ENCODE measurements at places on chromosomes 5 and 9.

GRCh38 chr9:4167728-4168127 is 132.1 kb downstream of the GLIS3 start:
- no peak for DNase-seq

DNA sequence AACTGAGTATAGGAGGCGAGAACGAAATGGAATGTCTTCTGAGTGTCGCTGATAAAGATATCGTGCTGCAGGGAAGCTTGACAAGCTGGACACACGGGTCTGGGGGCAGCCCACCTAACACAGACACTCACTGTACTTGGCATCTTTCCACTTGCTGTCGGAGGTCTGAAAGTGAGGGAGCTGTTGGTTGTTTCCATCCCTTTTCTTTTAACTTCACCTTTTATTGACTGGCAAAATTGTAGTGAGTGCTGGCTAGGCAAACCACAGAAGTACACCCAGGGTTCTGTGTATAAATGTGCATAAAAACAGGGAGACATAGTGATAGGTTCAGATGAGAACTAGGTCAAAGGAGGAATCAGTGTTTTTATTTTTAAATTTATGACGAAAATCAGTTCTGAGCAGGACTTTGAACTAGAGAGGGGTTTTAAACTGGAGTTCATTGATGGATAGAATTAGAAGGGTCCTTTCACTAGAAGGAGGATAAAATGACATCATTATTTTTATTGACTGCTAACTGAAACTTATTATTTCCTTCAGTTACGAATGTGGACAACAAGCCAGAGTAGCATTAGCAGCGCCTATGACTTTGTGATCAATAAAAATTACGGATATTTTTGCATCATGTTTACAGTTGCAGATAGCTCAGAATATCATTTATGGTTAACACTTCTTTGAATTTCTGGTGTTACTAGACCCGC is 817 bp downstream of the GAPVD1 start:
- DNase-seq = no peak

- no peak for DNase-seq
Observed at GRCh38 chr9:16671591-16672137, 198.8 kb downstream of the BNC2 start.

DNA sequence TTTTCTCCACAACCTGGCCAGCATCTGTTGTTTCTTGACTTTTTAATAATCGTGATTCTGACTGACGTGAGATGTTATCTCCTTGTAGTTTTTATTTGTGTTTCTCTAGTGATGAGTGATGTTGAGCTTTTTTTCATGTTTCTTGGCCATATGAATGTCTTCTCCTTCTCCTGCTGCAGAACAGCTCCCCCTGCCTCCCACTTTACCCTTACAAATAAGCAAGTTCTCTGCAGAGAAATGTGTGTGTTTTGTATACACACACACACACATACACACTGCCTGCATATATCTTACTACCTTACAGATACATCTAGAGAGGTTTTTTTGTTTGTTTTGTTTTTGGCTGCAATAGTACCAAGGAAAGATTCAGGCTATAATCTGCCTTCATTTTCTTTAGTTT is 88.7 kb upstream of the PHF24 start:
- no peak for DNase-seq

DNA sequence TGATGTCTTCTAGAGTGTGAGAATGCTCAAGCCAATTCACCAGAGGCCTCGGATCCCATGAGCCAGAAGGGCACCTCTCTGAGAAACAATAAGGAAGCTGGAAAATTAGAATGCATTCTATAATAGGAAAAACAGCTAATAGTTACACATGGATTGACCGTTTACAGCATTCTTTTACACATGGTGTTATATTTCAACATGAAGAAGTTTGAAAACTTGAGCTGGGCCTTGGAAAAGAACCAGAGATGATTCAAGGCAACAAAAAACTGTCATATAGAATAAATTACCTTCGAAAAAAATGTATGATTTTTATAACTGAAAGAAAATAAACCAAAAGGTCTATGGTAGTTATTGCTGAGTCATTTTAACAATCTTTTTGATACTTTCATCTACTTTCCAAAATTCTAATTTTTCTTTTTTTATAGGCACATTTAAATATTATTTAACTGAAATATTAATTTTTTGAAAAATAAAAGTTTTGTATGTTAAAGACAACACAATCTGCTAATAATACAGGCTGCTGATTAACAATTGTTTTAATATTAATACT is 6.2 kb downstream of the SH3TC2 start:
- no peak for DNase-seq

- DNase-seq = no peak
Observed at GRCh38 chr5:179137016-179137642, 77.0 kb downstream of the ZNF354C start.

- no peak for DNase-seq
Observed at GRCh38 chr5:127293373-127293772, 2.8 kb downstream of the MEGF10 start.

GRCh38 chr9:27248702-27249101 is 48.2 kb downstream of the EQTN start:
- DNase-seq = no peak
